Activated T-helper 17 cell treated with anti-CD3 and anti-CD28 coated beads, Interleukin-2, amount 50 U/mL, for 72 hours (primary cell): ENCODE measurements at places on chromosomes 6 and 20.
A peak's percentile ranks its signal among the peaks of the same experiment; 100 is the strongest.

GRCh38 chr6:144920391-144920961 is 635.3 kb downstream of the UTRN start:
- ATAC-seq: peak; percentile 53

- ATAC-seq: no peak
These were observed 41.3 kb downstream of the MTFR2 start for GRCh38 chr6:136208783-136209182.

DNA sequence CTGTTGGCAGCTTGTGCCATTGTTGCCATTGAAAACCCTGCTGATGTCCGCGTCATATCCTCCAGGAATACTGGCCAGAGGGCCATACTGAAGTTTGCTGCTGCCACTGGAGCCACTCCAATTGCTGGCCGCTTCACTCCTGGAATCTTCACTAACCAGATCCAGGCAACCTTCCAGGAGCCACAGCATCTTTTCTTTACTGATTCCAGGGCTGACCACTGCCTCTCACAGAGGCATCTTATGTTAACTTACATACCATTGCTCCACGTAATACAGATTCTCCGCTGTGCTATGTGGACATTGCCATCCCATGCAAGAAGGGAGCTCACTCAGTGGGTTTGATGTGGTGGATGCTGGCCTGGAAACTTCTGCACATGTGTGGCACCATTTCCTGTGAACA is 221.8 kb upstream of the FAM83B start:
- ATAC-seq: no peak

GRCh38 chr6:110013386-110013785 is 35.3 kb downstream of the GPR6 start:
- ATAC-seq: no peak
